BE2C (cell line): ENCODE measurements at places on chromosomes 2 and 18.

- no peak for DNase-seq
Measured at GRCh38 chr2:179311101-179311500, 46.5 kb upstream of the SESTD1 start.

DNA sequence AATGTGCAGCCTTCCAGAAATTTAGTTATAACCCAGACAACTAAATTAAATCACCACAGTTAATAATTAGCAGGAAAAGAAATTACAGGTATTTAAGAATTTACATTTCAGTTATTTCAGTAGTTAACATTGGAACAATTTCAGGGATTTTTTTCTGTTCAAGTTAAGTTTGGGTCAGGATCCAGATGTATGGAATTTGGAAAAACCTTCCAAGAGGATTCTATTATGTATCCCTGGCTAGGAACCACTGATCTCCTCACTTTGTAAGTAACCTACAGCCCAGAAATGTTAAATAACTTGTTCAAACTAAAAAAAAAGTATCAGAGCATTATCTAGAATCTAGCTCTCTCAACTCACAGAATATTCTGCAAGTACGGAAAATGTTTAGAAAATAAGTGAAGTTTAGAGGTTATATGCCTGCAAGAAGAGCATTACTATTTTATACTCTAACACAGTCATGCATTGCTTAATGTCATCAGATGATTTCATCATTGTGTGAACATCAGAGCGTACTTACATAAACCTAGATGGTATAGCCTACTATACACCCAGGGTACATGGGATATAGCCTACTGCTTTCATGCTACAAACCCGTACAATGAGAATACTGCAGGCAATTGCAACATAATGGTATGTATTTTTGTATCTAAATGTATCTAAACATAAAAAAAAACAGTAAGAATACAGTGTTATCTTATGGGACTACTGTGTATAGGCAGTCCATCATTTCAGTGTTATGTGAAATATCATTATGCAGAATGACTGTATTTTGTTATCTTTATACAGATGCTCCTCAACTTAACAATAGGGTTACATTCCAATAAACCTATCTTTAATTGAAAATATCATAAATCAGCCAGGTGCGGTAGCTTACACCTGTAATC is 6.1 kb downstream of the NCKAP1 start:
- no peak for DNase-seq

DNA sequence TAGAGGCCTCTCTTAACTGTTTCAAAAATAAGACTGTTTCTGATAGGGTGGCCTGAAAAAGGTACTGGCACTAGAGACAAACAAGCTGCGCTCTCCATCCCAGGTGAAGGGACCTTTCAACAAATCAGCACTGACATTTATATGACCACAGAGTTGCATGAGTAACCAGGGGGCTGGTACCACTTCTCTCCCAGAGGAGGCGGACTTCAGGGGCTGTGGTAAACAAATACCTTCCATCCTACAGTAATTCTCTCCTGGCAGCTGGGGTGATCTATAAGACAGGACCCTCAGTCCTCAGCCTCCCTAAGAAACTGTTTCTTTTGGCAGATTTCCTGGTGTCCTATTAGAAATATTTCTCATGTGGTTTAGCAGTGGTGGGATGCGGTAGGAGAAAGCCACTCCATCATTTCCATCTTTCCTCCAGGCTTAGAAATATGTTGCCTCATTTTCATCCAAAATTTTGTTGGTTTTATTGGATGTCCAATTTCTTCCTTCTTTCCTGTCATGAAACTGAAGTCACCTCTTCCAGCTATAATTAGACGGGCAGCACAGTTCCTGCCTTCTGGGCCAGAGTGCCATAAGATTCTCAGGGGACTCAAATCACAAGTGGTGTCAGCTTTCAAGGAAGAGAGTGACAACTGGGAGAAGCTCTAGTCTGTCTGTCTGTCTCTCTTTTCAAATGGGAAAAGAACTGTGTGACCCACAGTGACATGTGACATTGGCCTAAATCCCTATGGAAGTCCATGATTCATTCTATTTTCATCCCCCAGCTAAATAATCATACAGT is 96.4 kb downstream of the CYRIA start:
- DNase-seq, result no peak

DNA sequence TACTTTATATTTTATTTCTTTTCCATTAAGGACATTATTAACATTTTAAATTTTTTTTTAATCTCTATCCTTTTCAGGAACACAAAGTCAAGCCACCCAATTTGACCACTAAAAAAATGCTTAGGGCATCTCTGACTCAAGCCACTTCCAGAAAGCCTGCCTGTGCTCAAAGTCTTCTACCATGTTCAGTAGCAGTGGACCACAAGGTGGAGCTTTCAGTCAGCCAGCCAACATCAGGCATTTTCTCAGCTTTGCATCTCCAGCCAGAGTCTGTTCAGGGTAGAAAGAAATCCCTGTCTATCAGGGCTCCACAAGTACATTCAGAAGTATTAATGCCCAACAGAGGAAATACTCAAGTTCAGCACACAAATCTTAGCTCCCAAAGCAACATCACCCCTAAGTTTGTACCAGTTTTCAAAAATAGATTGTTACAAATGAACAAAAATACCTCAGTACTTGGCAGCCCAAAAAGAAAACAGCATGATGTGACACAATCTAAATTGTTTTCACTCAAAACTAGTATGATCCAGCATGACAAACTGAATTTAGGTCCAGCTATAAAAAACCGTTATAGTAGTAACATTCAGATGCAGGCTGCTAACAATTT is 37.6 kb downstream of the C18orf63 start:
- peak; percentile 44 for DNase-seq
